Myometrial cell (primary cell): ENCODE measurements at places on chromosomes 4 and X. TPM values are rescaled to one million over a fixed set of nuclear protein-coding genes. Genes with fewer than 3 reads are reported as not detected.

TRIM75 gene
- not detected in 2 replicates for total RNA-seq

RBMXL3 gene
- not detected in 2 replicates for total RNA-seq

AP1AR gene
- total RNA-seq, result 14.4 and 16.0 TPM in 2 replicates

CFAP97 gene
- total RNA-seq, result 22.8 and 30.1 TPM in 2 replicates

VSIG4 gene
- total RNA-seq, result not detected in 2 replicates

GASK1B gene
- 24.8 and 26.9 TPM in 2 replicates for total RNA-seq

TKTL2 gene
- total RNA-seq, result not detected in 2 replicates

XKRX gene
- not detected in 2 replicates for total RNA-seq

GYPA gene
- total RNA-seq, result not detected in 2 replicates

RAB40A gene
- not detected in 2 replicates for total RNA-seq
